Thymus (tissue), 14 donors: ENCODE measurements at places on chromosomes 3 and 15.

GRCh38 chr15:77276943-77277342 lies 143.0 kb downstream of the PEAK1 start:
- no peak for DNase-seq

DNA sequence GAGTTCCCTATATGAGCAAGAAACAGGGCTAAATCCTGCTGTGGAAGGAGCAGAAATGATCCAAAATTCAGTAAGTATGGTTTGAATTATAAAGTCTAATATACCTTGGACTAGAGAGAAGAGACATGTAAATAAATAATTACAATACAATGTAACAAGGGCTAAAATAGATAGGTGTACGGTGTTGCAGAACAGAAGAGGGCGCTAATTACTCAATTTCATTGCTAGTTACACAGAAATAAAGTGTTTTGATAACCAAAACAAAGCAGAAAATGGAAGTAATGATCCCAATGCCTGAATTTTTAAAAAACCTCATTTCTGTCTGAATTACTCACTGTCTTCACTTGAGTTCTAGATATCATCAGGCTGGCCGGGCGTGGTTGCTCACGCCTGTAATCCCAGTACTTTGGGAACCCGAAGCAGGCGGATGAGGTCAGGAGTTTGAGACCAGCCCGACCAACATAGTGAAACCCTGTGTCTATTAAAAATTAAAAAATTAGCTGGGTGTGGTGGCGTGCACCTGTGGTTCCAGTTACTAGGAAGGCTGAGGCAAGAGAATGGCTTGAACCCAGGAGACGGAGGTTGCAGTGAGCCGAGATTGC lies 8.3 kb upstream of the PLCH1 start:
- DNase-seq = no peak

DNA sequence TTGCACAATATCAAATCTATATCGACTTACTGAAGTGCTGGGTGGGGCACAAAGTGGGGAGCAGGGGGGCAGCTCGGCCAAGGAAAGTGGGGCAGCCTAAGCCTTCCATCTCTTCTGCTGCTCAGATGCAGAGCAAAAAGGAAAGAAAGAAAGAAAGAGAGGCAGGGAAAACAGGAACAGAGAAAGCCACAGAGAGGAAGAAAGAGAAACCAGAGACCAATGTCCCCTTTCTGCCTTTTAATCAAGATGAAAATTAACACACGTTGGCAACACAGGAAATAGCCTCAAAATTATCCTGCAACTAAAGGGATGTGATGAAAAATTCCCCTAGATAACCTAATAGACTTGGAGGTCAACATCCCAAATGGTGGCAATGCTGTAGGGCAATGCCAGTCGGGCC lies 72.2 kb upstream of the RAD18 start:
- DNase-seq = no peak

DNA sequence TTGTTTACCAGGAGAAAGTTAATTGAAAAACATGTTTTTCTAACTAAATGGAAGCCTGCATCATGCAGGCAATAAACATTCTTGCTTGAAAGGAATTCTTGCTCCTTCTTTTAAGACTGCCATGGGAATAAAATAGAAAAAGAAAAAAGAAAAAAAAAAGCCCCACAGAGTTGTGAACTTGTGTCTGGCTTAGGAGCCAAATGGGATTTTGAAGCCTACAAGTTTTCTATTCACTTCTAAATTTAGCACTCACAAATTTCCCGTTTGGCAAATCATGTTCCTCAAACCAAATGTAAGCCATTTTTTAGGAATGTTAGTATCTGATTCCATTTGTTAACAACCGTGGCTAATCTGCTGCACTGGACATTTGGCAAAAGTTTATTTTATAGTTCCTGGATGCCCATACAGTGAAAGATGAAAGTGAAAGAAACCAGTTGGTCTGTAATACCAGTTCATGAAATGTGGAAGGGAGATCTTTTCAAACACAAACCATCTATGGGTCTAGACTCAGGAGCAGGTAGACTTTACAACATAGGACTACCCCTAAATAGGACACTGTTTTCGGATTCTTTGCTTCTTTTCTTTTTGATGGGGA lies 133.8 kb upstream of the GMNC start:
- no peak for DNase-seq

DNA sequence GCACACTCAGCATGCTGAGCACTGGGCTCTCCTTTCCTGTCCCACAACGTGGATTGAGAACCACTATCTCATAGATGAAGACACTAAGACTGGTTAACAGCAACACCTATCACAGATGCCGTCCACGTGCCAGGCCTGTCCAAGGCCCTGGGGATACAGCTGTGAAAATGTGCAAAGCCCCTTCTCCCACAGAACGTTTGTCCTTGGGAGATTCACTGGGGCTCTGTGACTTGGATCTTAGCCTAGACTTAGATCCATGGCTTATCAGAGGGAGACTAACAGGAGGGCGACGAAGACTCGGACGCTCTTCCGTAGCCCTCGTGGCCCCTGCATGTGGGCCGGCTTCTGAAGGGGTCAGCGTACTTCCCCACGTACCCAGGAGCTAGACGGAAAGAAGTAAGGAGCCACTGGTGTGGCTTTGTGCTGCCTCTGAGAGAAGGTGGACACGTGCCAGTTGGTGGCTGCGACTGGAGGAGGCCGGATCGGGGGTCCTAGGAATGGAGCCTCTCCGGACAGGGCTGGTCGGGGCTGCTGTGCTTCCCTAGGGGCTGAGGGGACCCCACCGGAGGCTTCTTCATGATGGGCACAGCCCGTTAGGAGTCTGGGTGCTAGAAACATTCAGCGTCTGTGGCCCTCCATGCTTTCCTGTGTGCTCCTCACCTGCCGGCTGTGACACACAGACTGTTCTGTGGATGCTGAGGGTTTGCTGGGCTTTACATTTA lies 964 bp downstream of the NRROS start:
- no peak for DNase-seq

DNA sequence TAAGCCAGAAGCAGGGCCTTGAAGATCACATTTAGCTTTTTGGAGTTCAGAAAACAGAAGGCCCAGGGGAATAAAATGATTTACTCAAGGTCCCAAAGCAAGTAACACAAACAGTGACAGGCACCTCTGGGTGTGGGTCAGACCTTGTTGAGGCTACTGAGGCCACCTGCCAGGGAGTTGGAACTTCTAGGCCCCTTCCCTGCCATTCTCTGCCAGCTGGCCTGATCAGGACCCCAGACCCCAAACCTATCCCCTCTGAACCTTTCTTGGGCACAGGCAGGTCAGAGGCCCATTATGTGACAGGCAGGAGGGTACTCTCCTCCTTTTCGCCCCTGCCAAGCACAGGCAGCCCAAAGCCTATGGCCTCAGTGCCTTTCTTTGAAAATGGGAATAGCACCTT lies 49.4 kb upstream of the ATP2B2 start:
- no peak for DNase-seq

DNA sequence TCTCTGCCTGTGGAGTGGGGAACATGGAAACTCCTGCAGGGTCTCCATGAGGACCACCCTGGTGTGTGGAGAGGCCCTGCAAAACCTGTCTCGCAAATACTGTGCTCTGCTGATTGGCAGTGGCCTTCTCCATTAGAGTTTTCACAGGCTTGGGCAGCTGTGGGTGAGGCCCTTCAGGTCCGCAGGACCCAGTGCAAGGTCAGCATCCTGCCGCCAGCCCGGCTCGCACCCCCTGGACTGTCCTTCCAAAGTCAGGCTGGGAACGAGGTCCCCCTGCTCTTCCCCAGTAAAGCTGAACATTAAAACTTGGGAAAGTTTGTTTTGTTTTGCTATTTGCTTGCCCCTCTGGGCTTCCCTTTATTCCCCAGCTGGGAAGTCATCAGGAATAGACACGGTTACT lies 85.0 kb upstream of the PLXNA1 start:
- DNase-seq = no peak

DNA sequence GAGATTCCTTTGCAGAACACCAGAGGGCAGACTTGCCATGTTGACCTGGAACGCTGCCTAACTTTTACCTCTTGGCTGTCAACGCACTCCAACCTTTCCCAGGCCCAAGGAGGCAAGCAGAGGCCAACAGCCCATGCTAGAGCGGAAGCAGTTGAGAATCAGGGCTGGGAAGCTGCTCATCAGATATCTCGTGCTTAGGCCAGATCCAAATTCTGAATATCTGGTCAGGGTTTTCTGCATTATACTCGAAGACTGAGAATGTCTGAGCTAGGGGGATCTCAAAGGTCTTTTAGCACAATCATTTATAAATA lies 2.5 kb downstream of the XIRP1 start:
- peak; percentile 70 for DNase-seq

GRCh38 chr3:17938313-17938712 lies 195.9 kb upstream of the TBC1D5 start:
- DNase-seq = no peak

- DNase-seq = no peak
Observed at GRCh38 chr3:55200906-55201305, 273.0 kb upstream of the LRTM1 start.

GRCh38 chr15:94416267-94416666 lies 184.9 kb downstream of the MCTP2 start:
- DNase-seq = no peak

DNA sequence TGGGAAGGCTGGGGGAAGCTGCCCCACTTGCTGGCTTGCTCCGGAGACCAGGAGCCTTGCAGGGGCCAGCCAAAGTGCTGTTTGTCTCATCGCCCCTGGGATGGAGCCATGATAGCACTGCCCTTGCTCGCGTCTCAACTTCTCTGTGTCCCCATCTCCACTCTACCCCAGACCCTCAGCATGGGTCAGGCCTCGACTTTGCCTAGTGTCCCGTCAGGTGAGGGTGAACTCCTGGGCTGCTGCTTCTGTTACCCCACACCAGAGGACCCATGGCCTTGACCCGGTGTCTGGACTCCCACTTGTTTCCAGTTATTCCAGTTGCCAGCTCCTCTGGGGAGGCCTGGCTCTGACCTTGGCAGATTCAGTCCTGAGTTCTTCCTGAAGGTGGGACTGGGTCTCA lies 36.5 kb upstream of the DUSP7 start:
- no peak for DNase-seq

DNA sequence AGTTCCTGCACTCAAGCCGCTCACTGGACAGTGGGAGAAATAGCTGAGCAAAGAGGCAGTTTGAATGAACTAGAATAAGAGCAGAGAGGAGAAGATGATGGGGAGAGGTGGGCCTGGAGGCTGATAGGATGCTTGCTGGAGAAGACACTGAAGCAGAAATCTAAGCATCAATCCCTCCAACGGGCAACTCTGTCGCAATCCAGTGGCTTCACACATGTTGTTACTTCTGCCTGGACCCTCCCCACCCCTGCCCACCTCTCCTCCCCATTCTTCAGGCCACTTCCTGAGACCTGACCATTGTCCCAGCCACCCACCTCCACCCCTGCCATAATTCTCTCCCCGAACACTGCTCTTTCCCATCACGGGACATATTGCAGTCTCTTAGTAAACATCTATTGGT lies 76.0 kb downstream of the SRGAP3 start:
- DNase-seq = no peak

DNA sequence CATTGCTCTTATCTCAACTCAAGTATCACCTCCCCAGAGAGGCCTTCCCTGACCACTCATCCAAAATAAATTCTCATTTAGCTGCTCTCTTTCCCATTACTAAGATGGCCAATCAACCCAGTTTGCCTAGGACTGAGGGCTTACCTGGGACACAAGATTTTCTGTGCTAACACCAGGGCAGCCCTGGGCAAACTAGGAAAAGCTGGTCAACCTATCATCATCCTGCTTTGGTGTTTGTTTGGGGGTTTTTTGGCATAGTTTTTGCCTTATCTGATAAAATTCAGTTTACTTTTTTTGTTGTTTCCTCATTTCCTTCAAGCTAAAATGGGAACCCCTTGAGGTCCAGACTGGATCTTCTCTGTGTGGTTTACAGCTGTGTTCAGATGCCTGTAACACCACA lies 131.4 kb upstream of the NR2F2 start:
- no peak for DNase-seq

DNA sequence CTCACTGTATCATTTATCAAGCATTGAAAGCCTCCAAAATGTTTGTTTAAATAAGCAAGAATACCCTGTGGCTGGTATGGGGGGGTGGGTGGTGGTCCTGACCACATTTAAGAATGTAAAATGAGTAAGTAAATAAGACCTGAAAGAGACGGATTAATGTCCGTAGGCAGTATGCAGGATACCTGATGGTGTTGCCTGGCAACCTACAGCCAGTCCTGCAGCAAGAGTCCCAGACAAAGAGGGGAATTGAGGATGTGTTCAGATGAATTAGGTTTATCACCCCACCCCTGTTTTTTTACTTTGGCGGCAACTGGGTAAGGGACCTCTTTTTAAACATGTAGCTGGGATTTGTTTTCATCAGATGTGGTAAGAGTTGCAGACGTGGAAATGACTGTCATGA lies 99.8 kb upstream of the BFSP2 start:
- DNase-seq = no peak

DNA sequence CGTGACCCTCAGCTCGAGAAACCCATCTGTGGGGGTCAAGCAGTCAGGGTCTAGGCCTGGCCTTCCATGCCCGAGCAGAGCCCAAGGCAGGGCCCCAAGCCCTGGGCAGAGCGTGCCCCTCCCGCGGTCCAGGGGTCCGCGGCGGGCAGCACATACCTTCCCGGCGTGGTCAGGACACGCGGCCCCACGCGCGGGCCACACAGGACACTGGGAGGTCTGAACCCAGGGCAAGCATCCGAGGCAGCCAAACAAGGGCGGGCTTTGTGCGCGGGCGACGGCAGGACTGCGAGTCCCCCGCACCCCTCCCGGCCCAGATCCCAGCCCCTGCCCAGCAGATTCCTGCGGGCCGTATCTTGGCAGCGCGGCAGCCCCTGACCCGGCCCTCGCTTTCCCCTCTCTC lies 61.6 kb upstream of the ACAN start:
- DNase-seq = no peak

- no peak for DNase-seq
Observed at GRCh38 chr15:92963794-92964193, 63.7 kb downstream of the CHD2 start.

- no peak for DNase-seq
Observed at GRCh38 chr3:181723625-181724191, 12.0 kb downstream of the SOX2 start.

DNA sequence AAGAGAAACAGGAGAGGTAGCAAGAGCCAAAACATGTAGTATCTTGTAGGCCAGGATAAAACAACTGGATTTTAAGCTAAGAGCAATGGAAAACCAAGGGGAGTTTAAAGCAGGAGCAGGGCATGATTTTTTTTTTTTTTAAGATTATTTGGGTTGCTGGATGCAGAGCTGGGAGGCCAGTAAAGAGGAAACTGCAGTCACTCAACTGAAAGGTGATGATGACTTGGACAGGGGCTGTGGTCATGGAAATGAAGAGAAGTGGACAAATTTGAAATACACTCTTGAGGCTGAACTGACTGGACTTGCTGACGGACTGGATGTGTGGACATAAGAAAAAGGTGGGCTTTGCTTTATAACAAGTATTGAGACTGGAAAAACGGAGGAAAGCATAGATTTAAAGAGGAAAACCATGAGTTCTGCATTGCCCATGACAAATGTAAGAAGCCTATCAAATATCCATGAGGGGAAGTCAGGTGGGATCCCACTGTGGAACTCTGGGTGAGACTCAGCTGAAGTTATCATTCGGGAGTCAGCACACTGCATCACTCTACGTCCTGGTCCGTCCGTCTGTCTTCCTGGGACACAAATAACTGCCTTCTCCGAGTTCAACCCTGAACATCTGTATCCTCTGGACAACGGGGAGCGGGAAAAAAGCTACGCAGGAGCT lies 688 bp downstream of the XPC start:
- DNase-seq = no peak

GRCh38 chr3:16504242-16504641 lies 9.3 kb downstream of the RFTN1 start:
- no peak for DNase-seq

- no peak for DNase-seq
Observed at GRCh38 chr3:167146911-167147310, 233.2 kb downstream of the ZBBX start.
